Amniotic stem cell (primary cell): ENCODE measurements at places on chromosomes 13 and 19.

DNA sequence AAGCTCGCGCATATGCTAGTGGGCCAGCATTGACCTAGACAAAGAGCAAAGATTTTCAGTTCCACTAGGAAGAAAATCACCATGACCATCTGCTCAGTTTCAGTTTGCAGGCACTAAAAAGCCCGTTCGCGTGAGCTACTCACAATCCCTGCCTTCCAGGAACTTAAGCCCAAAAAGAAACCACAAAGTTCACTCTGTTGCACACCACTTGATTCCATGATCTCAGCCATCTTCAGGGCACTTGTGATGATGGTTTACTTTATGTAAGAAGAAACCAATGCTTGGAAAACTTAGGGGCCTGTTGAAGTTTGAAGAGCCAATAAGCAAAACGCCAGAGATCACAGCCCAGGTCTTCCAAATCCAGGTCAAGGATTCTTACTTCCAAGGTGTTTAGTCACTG, 45.0 kb upstream of the SLC15A1 start:
- DNase-seq, result no peak

GRCh38 chr19:47372603-47373002, 23.5 kb downstream of the DHX34 start:
- DNase-seq, result no peak

DNA sequence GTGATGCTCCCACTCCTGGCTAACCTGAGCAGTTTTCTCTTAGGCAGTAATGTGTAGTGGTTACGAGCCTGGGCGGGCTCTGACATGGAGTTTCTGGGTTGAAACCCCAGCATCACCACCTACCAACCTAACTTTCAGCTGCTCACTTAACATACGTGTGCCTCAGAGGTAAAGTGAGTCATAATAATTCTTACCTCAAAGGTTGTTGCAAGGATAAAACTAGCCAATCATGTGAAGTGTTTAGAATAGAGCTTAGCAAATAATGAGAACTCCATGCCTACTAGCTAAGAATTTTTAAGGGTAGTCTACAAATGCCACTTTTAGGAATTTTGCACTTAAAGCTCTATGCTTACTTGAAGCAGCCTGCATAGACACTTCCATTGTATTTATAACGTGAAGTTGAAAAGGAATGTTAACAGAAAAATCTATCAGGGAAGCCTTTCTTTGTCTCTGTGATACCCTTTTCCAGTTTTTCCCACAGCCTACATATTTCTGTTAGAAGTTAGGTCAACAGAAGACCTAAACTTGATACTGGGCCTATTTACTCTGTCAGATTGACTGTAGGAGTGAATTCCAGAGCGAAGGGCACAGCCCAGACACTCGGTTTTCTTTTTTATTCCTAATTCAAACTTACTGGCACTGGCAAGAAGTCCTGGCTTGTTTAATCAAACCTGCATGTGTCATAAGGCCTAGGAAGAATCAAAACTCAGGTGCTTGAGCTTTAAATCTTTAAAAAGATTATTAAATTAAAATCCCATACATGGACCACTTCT, 90.7 kb downstream of the FREM2 start:
- no peak for DNase-seq

DNA sequence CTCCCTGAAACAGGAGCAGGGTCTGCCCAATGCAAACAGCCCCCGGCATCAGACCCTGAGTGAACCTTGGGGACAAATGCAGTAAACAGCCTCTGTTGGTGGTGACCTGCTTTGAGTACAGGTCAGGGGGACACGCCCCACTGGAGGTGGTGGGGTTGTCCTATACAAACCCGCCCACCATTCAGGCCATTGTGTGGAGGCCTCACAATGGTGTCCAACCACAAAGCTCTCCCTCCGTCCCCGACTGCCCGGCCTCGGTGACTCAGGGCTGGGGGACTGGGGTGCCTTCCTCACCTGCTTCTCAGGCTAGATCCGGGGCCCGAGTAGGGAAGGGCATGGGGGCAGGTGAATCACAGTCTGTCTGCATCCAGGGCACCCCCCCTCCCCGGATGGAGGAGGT, 1.5 kb downstream of the MUC16 start:
- DNase-seq, result no peak

GRCh38 chr19:40257096-40257517, 28.0 kb downstream of the AKT2 start:
- no peak for DNase-seq

GRCh38 chr13:104034891-104035290, 968.7 kb upstream of the SLC10A2 start:
- DNase-seq, result no peak

GRCh38 chr19:53076984-53077383, 26.2 kb downstream of the ZNF160 start:
- DNase-seq, result no peak

GRCh38 chr19:19032420-19033175, 719 bp downstream of the SUGP2 start:
- DNase-seq, result no peak

DNA sequence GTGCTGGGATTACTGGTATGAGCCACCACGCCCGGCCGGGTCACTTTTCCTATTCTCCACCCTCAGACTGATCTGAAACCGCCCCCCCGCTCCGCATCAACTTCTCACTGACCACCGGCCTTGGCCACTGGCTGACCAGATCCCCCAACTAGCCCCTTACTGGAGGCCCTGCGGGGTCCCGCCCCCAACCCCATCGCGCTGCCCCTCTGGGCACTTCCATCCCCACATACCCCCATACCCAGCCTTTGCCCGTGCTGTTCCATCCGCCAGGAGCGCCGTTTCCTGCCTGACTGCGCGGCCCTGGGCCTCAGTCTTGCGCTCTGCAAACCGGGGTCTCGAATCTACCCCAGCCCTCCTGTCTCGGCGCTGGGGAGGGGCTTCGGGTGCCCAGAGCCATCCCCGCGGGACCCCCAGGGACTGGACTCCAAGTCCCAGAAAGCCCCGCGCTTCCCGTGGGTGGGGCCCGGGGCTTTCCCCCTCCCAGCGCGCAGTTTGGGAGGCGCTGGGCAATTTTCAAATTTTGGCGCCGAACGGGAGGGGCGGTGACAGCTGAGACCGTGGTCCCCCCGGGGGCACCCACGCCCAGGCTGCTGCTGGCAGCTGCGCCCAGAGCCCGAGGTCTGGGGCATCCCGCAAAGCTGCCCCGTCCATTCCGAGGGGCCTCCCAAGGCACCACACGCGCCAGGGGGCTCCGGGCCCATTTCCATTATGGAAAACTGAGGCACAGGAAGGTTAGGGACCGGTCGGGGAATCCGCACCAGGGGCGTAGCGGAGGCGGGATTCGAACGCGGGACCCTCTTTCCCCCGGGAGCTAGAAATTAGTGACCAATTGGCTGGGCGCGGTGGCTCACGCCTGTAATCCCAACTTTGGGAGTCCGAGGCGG, 5.2 kb upstream of the LMNB2 start:
- no peak for DNase-seq

DNA sequence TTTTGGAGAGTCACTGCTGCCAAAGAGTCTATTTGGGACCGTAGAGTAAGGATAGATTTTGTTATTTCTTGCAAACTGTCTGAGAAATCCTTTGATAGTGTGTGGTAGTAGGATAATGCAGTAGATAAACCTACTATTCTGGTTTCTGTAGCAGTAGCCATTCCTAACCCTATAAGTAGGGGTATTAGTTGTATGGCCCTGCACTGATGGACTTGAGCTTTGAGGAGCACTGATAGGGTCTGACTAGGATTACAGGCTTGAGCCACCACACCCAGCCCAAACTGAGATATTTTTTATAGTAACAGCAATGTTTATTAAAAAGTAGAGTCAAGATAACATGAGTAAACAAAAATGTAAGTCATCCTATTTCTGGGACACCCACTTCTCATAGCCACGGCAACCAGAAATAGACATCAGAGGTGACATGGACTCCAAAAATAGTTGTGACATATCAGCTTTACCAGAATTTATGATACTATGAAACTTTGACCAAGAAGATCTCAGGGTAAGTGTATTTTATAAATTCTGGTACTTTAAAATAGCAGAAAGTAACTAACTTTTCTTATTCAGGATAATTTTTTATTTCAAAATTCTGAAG, 479.1 kb downstream of the SUCLA2 start:
- DNase-seq, result no peak

DNA sequence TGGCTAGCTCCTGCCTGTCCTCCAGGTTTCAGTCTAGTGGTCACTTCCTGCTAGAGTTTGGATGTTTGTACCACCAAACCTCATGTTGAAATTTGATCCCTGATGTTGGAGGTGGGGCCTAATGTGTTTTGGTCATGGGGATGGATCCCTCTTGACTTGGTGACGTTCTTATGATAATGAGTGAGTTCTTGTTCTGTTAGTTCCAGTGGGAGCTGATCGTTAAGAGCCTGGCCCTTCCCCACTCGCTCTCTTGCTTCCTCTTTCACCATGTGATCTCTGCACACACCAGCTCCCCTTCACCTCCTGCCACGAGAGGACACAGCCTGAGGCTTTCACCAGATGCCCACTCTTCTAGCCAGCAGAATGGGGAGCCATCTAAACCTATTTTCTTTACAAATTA, 86.8 kb upstream of the SCEL start:
- DNase-seq, result no peak

GRCh38 chr13:78649997-78650716, 8.8 kb downstream of the OBI1 start:
- DNase-seq, result no peak

- DNase-seq, result no peak
Observed at GRCh38 chr13:21035498-21035897, 25.9 kb downstream of the LATS2 start.

GRCh38 chr13:46629811-46630413, 76.9 kb downstream of the LRCH1 start:
- DNase-seq, result no peak
